ENCODE measurements at places on chromosomes 13 and 19.

- no peak for DNase-seq
These were observed 165.4 kb downstream of the RGCC start for GRCh38 chr13:41622432-41623429.

GRCh38 chr19:16259385-16260159 is 61.9 kb downstream of the AP1M1 start:
- DNase-seq = no peak

DNA sequence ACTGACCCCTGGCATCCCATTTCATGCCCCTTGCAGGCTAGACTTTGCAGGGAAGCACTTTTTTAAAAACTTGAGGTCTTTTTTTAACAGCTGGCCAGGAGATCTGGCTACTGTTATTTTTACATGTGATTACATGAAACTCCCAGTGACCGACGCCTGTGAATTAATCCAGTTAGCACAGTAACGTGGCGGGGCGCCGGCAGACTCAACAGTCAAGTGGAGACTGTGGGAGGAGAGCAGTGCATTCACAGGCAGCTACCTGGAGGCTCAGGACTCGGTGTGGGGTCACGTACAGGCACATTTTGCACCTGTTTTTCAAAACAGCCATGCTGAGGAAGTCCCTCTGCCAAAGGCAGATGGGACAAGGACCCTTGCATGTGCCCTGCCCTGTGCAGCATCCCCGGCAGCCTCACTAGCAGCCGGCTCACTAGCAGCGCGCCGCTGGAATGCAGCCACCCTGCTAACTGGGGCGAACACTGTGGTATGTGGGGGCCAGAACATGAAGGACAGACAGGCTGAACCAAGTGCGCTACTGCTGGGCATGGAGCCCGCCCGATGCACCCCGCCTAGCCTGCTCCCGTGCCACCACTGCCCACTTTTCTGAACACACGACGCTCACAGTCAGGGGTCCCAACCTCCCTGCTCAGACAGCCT is 18.7 kb downstream of the CAPS start:
- DNase-seq = no peak

DNA sequence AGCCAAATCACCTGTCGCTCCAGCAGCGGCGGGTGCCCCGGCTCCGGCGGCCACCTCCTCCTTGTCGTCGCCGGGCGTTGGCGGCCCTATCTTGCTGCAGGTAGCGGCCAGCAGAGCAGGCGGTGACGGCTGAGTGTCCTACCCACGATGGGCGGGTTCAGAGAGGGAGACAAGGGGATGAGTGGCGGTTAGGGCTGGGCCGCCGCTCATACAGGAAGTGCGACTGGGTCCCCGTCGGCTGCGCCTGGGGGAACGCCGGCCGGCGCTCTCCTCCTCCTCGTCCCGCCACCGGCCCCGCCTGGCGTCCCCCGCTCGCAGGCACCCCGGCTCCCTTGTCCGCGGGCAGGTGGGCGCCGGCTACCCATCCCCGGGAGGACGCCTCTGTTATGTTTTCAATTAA is 1692.0 kb downstream of the SLITRK5 start:
- DNase-seq = no peak

DNA sequence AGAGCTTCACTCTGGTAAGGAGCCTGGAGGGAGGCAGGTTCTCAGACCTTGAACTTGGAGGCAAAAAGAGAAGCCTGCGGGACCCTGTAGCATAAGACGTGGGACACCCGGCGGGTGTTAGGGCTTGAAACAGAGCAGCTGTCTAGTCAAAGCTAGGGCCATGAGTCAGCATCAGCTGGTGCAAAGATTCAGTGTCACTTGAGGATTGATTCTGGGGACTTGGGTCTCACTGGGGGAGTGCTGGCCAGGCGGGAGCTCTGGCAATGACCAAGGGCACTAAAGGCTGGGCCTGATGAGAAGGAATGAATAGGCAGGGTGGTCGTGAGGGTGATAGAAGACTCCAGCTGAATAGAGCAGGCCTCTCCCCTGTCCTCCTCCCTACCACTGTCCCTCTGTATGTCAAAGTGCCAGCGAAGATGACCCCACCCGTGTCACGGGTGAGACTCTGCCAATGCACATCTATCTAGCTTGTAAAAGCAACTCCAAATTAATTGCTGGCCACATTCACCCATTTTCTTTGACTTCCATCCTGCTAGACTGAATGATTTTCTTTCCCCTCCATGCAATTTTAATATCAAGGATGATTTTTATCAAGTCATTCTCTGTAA is 97.1 kb downstream of the MBNL2 start:
- no peak for DNase-seq

Measured in NCI-H524 (cell line).